Thoracic aorta (tissue), 2 donors: ENCODE measurements at places on chromosomes 16 and 17.

- DNase-seq, result no peak
Measured at GRCh38 chr17:78394209-78394608, 15.8 kb downstream of the PGS1 start.

GRCh38 chr17:222172-222571 is 40.7 kb upstream of the DOC2B start:
- DNase-seq, result no peak

- DNase-seq, result no peak
Measured at GRCh38 chr17:41444186-41444585, 3.4 kb upstream of the KRT38 start.

- no peak for DNase-seq
Measured at GRCh38 chr17:83160443-83161297, 81.3 kb downstream of the METRNL start.

GRCh38 chr16:79089735-79090284 is 510.7 kb downstream of the MAF start:
- DNase-seq, result no peak

DNA sequence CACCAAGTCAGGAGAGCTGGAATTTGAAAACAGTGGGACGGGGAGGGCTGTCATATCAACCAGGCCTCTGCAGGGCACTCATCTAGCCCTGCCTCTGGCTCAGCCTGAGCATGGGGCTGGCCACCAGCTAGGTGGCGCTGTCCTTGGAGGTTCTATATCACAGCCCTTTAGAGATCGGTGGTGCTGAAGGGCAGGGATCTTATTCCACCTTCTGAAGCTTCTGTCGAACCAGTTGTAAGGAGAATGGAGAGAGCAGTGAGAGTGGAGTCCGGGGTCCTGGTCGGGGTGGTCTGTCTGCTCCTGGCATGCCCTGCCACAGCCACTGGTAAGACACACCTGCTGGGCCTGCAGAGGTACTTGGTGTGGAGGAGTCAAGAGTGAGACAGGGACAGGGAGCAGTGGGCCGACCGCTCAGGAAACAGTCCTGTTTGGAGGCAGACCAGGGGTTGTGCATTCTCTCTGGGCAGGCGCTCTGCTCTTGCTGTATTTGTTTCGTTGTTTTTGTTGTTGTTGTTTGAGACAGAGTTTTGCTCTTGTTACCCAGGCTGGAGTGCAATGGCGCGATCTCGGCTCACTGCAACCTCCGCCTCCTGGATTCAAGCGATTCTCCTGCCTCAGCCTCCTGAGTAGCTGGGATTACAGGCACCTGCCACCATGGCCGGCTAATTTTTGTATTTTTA is at the start of gene CES3:
Gene CES3 (plus strand): TSS at position 202 of the 680 bp plus-strand sequence. CDS start 42 bp downstream, at position 244.
- no peak for DNase-seq

- no peak for DNase-seq
Measured at GRCh38 chr16:29112755-29113347, 128.0 kb downstream of the LAT start.

- DNase-seq, result no peak
Measured at GRCh38 chr17:4440690-4441686, 7.2 kb downstream of the SPNS3 start.

GRCh38 chr17:72120642-72121163 is at the start of gene SOX9:
SOX9 (plus strand) TSS chr17:72121020; CDS start chr17:72121392, 372 bp downstream.
- no peak for DNase-seq

DNA sequence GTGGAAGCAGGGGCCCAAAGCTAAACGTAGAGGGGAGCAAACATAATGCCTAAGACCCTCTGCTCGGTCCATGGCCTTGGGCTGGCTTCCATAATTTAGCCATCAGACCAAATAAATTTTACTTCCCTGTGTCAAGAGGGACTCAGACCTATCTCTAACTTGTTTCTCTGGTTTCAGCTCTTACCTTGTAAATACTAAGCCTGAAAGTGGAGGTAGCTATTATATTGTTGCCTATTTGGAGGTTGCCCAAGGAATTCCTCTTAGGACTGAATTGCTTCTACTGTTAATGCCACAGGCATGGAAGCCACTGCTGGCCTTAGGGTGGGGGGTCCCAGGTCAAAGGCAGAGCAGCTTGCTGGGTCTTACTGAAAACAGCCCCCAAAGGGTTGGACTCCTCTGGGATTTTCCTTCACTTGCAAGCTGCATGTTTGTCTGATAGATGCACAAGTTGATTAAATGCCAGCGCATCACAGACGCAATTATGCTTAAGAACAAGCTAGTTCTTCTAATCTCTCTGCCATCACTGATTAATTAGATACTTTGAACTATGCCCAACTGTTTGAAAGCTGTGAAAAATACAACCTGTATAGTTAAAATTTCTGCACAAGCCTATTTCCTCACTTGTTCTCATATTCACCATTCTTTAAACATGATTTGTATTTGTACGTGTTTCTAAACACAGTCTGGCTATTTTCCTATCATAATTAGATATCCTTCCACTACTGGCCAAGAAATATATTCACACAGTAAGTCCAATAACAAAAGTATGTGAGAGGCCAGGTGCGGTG is 67.9 kb upstream of the HAS3 start:
- DNase-seq, result no peak

- DNase-seq, result no peak
Measured at GRCh38 chr16:56732832-56733231, 2.9 kb downstream of the NUP93 start.
